ENCODE measurements at places on chromosomes 12 and 14. TPM values are rescaled to one million over a fixed set of nuclear protein-coding genes. Genes with fewer than 3 reads are reported as not detected.
A peak's percentile ranks its signal among the peaks of the same experiment; 100 is the strongest.

- DNase-seq, result no peak
- no peaks in the 10 kb centered on the region for H3K4me1 ChIP-seq
- H3K4me3 ChIP-seq, result no peak overlapping the region
- H3K36me3 ChIP-seq, result no peaks in the 10 kb centered on the region
These were observed 42.5 kb upstream of the PPM1H start for GRCh38 chr12:62977418-62977817.

DNA sequence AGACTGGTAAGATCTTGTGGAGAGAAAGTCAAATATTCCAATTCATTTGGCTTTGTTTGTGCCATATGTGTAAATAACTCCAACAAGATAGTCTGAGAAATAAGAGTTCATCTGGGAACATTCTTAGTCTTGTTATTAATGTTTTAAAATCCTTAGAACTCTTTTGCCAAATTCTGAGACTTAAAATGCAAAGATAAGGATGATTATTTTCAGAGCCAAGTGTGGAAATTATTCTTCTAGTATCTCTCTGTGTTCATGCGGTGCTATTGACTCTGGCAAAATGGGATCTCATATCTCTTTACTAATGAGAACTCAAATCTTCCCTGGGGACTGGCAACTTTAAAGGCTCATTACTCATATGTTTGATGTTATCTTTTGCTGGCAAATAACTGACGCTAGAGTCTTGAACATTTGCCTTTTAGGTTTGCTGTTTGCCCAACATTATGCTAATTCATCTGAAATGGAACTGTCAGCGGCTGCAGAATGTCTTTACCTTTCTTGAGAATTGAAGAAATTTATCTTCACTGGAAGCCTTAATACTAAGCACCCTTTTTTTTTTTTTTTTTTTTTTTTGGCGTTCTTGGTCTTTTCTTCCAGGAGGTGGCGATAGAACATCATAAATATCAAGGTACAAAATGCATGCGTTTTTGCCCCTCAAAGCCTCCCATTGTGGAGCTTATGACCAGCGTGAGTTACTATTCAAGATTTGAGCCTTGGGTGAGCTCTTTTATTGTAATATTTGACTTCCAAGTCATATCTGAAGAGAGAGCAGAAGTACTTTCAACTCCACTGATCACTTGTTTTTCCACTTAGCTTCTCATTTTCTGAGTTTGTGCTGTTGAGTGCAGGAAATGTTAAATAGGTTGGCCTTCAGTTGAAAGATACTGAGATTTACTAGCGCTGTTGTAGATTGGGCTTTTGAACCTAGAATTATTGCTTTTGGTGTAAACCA, 86.5 kb downstream of the CAND1 start:
- H3K4me1 ChIP-seq, result no peaks in the 10 kb centered on the region
- peak overlapping the region; percentile 54 for H3K27ac ChIP-seq
- H3K36me3 ChIP-seq, result no peaks in the 10 kb centered on the region
- peak; percentile 89 for DNase-seq

ESRRB gene
- 0.99 TPM for total RNA-seq

- no peaks in the 10 kb centered on the region for H3K36me3 ChIP-seq
- H3K27ac ChIP-seq, result no peak overlapping the region
- H3K4me3 ChIP-seq, result no peak overlapping the region
- no peak for DNase-seq
These were observed 134.6 kb downstream of the CHST11 start for GRCh38 chr12:104591257-104591885.

- no peaks in the 10 kb centered on the region for H3K27me3 ChIP-seq
- peak overlapping the region; percentile 84 for H3K4me3 ChIP-seq
These were observed 1.1 kb downstream of the ATXN2 start for GRCh38 chr12:111597831-111598636.

GRCh38 chr12:16955083-16955657, 349.2 kb upstream of the LMO3 start:
- H3K36me3 ChIP-seq, result no peaks in the 10 kb centered on the region
- DNase-seq, result no peak
- no peak overlapping the region for H3K4me3 ChIP-seq
- peaks cover 3% of the 10 kb centered on the region for H3K4me1 ChIP-seq
- no peaks in the 10 kb centered on the region for H3K27me3 ChIP-seq

- H3K4me1 ChIP-seq, result no peaks in the 10 kb centered on the region
- peak; percentile 94 for DNase-seq
- H3K27ac ChIP-seq, result no peak overlapping the region
- H3K27me3 ChIP-seq, result no peaks in the 10 kb centered on the region
These were observed 15.4 kb upstream of the TMEM120B start for GRCh38 chr12:121697093-121697698.

METTL25 gene
- 30.1 TPM for total RNA-seq

DNA sequence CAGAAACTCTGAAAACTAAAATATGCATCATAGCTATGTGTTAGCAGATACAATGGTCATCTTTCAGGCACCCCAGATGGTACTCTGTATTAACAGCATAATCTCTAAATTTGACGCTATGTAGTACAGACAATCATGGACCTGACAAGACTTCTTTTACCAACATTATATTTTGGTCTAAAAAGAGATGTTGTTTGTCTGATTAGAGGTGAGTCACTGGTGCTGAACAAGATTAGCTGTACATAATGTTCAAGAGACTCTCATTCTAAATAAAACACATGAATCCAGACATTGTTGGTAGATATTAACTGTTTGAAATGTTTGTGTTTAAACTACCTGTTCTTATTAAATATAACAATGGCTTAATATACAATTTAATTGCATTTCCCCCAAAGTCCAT, 146.4 kb upstream of the LMNTD1 start:
- no peak for DNase-seq
- H3K4me1 ChIP-seq, result no peaks in the 10 kb centered on the region
- no peak overlapping the region for H3K27ac ChIP-seq
- H3K36me3 ChIP-seq, result no peaks in the 10 kb centered on the region
- H3K4me3 ChIP-seq, result no peak overlapping the region

SERPINA6 gene
- total RNA-seq, result not detected

GRCh38 chr12:53053218-53054111, 3.6 kb downstream of the TNS2 start:
- peaks cover 72% of the 10 kb centered on the region for H3K4me1 ChIP-seq
- no peaks in the 10 kb centered on the region for H3K27me3 ChIP-seq
- peaks cover 38% of the 10 kb centered on the region for H3K36me3 ChIP-seq

GRCh38 chr14:105333613-105334364, 19.2 kb downstream of the PACS2 start:
- H3K4me1 ChIP-seq, result peaks cover 80% of the 10 kb centered on the region
- no peak overlapping the region for H3K27ac ChIP-seq
- H3K36me3 ChIP-seq, result peaks cover 65% of the 10 kb centered on the region
- DNase-seq, result no peak
- no peaks in the 10 kb centered on the region for H3K27me3 ChIP-seq
- no peak overlapping the region for H3K4me3 ChIP-seq

TSPAN19 gene
- total RNA-seq, result 1.1 TPM

- H3K36me3 ChIP-seq, result no peaks in the 10 kb centered on the region
- H3K4me3 ChIP-seq, result no peak overlapping the region
- no peak overlapping the region for H3K27ac ChIP-seq
- H3K27me3 ChIP-seq, result no peaks in the 10 kb centered on the region
- no peaks in the 10 kb centered on the region for H3K4me1 ChIP-seq
These were observed 106.0 kb upstream of the CCDC196 start for GRCh38 chr14:66380143-66380542.

KRT6C gene
- total RNA-seq, result not detected

- peaks cover 37% of the 10 kb centered on the region for H3K36me3 ChIP-seq
- H3K27ac ChIP-seq, result no peak overlapping the region
- DNase-seq, result no peak
- H3K4me3 ChIP-seq, result no peak overlapping the region
These were observed 14.2 kb downstream of the SSH1 start for GRCh38 chr12:108843187-108843586.

DNA sequence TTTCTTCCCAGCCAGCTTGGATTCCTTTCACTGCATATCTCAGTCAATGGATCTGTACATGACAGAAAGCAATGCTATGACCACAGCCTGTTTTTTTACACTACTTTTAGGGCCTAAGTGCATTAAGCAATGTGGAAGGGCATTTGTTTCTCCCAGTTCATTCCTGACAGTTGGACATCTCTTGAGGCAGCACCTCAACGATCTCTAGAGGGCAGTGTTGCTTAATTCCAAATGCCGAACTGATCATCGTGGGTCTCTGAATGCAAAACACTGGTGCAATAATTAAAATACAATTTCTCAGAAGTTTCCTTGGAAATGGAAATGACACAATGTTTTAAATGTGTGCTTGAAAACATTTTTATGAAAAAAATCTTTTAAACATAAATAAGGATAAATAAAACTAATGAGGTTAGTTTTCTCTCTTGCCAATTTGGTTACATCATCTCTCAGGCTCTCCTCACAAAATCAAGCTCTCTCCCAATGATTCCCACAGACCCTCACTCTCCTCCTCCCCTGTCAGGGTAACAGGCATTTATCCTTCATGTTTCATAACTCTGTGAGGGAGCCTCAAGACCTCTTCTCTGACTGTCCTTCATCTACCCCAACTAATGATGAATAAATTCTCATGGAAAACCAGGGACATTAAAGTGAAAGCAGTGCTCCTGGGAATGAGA, 192.4 kb upstream of the SLC16A7 start:
- no peaks in the 10 kb centered on the region for H3K4me1 ChIP-seq
- H3K27ac ChIP-seq, result no peak overlapping the region
- peak; percentile 86 for DNase-seq

GRCh38 chr12:87305481-87305880, 723.7 kb downstream of the C12orf50 start:
- no peak for DNase-seq
- H3K4me3 ChIP-seq, result no peak overlapping the region
- H3K27ac ChIP-seq, result no peak overlapping the region
- H3K4me1 ChIP-seq, result no peaks in the 10 kb centered on the region
- H3K27me3 ChIP-seq, result no peaks in the 10 kb centered on the region

- H3K4me3 ChIP-seq, result no peak overlapping the region
- H3K36me3 ChIP-seq, result no peaks in the 10 kb centered on the region
- H3K27me3 ChIP-seq, result no peaks in the 10 kb centered on the region
- DNase-seq, result no peak
These were observed 150.7 kb upstream of the PTPRQ start for GRCh38 chr12:80293347-80293746.

MAP3K9 gene
- 19.1 TPM for total RNA-seq

GRCh38 chr12:2449586-2449985, 345.2 kb upstream of the FKBP4 start:
- no peaks in the 10 kb centered on the region for H3K27me3 ChIP-seq
- DNase-seq, result no peak
- H3K4me1 ChIP-seq, result peaks cover 8% of the 10 kb centered on the region
- peaks cover 13% of the 10 kb centered on the region for H3K36me3 ChIP-seq
- no peak overlapping the region for H3K27ac ChIP-seq
- H3K4me3 ChIP-seq, result no peak overlapping the region

- H3K36me3 ChIP-seq, result no peaks in the 10 kb centered on the region
- H3K27ac ChIP-seq, result no peak overlapping the region
- H3K4me3 ChIP-seq, result no peak overlapping the region
- H3K4me1 ChIP-seq, result peaks cover 9% of the 10 kb centered on the region
- H3K27me3 ChIP-seq, result peaks cover 98% of the 10 kb centered on the region
These were observed 8.8 kb downstream of the TBX5 start for GRCh38 chr12:114396869-114397719.

HCAR3 gene
- total RNA-seq, result 1.3 TPM

All from spinal cord (tissue), 10 donors.